Glomerular endothelial cell (primary cell): ENCODE measurements at places on chromosomes 13 and 19.

DNA sequence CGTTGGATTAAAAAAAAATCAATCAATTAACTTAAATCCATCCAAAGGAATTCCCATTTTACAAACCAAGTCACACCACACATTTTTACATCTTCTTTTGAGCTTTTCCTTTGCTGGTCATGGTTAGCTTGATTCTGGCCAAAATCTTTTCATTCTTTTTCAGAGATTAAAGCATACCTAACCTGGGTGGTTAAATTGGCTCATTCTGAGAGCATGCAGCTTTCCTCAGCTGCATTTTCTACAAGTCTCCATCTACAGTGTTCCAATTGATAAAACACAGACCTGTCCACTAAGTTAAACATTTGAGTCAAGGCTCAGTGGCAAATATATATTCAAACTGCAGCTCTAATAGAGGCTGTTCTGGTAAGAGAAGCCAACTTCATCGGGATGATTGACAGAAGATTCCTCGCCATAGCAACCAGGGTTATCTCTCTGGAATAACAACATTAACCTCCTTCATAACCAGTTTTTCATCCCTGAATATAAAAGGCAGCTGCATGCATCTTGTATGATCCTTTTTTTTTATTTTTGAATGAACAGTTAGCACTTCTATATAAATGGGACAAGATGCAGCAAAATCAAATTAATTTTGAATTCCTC is 106.2 kb downstream of the DNAJC15 start:
- DNase-seq, result no peak

DNA sequence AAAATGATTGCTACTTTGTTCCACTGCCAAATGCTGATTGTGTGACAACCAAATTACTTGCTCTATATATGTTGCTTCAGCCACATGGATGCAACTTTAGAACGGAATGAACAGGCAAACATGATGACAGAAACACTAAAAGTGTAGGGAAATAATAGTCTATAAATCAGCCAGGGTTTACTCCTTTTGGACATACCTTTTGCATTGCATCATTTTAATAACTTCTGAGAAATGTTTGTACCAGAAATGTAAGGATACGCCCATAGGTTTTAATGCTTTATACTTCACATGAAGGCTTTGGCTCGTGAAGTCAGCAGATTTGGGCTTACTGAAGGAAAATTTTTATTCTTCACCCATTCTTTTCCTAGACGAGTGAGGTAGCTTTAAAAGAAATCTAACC is 141.0 kb downstream of the POSTN start:
- DNase-seq, result no peak

DNA sequence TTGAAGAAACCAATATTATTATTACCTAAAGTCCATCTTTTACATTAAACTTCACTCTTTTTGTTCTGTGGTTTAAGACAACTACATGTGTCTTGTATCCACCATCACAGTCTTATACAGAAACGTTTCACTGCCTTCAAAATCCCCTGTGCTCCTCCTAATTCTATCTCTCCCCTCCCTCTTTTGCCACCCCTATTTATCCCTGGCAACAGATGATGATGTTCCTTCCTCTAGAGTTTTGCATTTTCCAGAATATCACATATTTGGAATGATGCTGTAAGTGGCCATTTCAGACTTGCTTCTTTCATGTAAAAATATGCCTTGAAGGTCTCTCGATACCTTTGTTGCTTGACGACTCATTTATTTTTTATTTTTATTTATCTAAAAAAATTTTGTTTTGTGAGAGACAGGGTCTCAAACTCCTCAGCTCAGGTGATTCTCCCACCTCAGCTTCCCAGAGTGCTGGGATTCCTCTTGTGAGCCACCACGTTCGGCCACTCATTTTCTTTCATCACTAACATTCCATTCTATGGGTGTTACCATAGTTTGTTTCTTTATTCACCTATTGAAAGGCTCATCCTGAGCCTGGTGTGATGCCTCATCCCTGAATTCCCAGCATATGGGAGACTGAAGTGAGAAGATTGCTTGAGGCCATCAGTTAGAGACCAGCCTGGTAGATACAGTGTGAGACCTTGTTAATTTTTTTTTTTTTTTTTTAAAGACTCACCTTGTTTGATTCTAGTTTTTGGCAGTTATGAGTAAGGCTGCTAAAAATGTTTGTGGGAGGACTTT is 8.4 kb downstream of the ZNF763 start:
- no peak for DNase-seq

DNA sequence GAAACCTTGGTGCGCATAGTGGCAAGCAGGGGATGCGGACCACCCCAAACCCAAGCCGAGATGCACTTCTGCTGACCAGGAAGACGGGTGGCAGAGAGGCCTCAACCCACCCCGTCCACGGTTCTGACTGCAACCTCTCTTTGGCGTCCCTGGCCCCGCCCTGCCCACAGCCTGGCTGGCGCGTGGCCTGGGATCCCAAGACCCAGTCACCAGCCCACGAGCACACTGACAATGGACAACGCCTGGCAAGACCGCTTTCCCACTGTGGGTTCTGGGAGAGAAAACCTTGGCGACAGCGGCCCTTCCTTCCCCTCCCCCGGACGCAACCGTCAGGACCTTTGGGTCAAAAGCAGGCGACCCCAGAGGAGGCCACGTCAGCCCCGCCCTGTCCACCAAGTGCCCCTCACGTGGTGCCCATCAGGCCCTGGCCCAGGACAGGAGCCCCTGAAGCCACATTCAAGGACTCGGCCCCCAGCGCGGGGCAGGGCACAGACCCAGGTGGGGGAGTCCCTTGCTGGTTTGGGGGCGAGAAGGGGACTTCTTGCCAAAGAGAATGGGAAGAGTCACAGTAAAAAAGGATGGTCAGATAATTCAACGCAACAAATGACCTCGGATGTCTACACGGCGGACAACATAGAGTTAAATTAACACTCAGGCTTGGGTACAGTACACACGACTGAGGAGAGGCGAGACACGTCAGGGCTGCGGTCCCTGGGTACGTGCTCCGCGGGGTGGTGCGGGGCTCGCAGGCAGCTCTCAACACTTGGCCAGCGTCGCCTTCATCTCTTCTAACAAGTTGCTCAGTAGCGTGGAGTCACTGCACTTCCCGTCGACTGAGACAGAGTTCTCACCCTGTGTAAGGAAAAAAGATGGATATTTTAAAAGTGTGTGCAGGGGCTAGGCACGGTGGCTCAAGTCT is 5.0 kb downstream of the IZUMO4 start:
- DNase-seq, result no peak

DNA sequence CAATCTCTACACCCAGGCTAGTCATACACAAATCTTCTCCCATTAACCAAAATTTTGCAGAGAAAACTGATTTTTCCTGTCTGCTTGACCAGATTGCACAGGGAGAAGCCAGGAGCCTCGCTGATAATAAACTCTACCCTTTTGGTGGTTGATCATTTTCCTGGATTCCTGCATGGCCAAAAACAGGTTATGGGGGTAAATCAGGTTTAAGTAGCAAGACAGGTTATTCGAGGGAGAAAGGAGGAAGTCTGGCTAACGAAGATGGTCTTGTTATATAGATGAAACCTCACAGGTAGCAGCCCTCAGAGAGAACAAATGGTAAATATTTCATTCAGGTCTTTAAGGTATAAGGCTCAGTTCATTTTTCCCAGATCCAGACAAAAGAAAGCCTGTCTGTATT is 16.0 kb upstream of the CEACAM6 start:
- DNase-seq, result no peak

GRCh38 chr19:48000846-48001245 is 6.4 kb downstream of the ELSPBP1 start:
- DNase-seq, result no peak

DNA sequence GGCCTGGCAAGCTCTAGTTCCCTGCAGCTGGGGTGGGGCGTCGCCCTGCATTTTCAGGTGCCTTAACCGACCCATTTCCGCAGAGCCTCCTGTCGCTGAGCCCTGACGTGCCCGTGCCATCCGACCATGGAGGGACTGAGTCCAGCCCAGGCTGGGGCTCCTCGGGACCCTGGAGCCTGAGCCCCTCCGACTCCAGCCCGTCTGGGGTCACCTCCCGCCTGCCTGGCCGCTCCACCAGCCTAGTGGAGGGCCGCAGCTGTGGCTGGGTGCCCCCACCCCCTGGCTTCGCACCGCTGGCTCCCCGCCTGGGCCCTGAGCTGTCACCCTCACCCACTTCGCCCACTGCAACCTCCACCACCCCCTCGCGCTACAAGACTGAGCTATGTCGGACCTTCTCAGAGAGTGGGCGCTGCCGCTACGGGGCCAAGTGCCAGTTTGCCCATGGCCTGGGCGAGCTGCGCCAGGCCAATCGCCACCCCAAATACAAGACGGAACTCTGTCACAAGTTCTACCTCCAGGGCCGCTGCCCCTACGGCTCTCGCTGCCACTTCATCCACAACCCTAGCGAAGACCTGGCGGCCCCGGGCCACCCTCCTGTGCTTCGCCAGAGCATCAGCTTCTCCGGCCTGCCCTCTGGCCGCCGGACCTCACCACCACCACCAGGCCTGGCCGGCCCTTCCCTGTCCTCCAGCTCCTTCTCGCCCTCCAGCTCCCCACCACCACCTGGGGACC is 1.2 kb downstream of the ZFP36 start:
- no peak for DNase-seq

GRCh38 chr19:6161271-6161850 is 25.9 kb downstream of the ACSBG2 start:
- DNase-seq, result no peak

DNA sequence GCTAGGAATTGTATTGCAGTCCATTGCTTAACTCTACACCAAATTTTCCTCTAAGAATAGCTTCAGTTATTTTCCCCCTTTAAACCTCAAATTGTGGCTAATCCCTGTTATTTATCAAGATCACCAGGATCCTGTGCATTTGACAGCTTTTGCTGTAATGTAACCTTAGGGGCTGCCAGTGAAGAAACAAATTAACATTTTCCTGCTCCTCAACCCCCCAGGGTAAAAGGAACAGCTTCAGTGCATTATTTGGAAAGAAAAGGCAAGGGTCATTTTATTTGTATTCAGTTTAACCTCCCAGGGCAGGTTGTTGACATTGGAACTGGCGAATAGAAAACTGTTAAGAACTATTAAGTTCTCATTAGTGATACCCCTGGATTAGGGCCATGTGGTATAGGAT is 57.0 kb downstream of the PCDH20 start:
- DNase-seq, result no peak

- no peak for DNase-seq
These were observed 35.9 kb upstream of the DCT start for GRCh38 chr13:94515374-94515773.

DNA sequence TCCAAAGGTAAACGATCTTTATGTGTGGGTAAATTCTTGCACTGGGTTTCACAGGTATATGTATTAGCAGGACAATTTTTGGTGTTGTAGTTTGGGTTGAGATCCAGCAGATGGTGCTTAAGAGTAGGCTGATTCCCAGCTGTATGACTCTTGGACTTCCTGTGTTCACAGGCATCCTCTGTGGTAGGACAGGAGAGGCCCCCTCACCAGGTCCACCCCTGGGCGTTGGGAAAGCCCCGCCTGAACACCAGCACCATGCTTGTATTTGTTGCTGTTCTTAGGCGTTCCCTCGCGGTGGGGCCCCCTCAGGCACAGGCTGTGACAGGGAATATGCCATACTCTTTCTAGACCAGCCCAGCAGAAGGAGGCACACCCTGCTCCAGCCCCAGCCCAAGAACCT is 49.5 kb upstream of the PCDH17 start:
- DNase-seq, result no peak

DNA sequence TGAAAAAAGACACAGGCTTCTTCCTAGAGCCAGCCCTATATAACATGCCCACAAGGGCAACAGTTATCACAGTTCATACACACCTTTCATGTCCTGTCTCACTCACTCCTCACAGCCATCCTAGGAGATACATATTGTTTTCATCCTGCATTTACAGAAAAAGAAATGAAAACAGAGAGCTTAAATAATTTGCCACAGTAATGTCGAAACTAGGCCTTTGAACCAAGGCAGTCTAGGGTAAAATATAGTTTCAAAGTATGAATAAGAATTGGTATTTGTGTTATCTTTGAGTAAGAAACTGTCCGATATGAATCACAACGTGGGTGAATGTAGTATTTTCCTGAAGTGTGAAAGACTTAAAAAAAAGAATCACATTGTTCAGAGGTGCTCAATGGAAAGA is 26.8 kb downstream of the CLDN10 start:
- no peak for DNase-seq

- no peak for DNase-seq
These were observed 14.5 kb downstream of the SGTA start for GRCh38 chr19:2768365-2769132.

DNA sequence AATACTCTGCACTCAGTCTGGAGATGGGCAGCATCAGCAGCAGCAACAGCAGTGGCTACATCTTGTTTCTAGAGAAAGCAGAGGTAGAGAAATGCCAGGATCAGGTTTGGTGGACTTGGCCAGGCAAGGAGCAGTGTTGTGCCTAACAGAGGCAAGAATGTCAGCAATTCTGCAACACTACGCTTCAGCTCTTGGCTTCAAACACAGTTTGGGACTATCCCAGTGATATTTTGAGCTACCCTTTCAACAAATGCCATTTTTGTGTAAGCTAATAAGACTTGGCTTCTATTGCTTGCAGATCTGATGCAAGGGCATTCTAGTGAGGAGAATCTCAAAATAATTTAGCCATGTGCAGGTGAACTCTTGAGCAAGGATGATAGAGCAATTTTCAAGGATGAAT is 271.3 kb downstream of the PCDH20 start:
- no peak for DNase-seq
